NCI-H1436 (cell line): ENCODE measurements at places on chromosomes 11 and 22.

- DNase-seq, result no peak
These were observed 6.3 kb upstream of the FXYD2 start for GRCh38 chr11:117830674-117831351.

GRCh38 chr11:87453531-87454089 lies 415.9 kb downstream of the TMEM135 start:
- DNase-seq, result no peak

GRCh38 chr22:24986816-24987215 lies 34.3 kb downstream of the KIAA1671 start:
- no peak for DNase-seq

DNA sequence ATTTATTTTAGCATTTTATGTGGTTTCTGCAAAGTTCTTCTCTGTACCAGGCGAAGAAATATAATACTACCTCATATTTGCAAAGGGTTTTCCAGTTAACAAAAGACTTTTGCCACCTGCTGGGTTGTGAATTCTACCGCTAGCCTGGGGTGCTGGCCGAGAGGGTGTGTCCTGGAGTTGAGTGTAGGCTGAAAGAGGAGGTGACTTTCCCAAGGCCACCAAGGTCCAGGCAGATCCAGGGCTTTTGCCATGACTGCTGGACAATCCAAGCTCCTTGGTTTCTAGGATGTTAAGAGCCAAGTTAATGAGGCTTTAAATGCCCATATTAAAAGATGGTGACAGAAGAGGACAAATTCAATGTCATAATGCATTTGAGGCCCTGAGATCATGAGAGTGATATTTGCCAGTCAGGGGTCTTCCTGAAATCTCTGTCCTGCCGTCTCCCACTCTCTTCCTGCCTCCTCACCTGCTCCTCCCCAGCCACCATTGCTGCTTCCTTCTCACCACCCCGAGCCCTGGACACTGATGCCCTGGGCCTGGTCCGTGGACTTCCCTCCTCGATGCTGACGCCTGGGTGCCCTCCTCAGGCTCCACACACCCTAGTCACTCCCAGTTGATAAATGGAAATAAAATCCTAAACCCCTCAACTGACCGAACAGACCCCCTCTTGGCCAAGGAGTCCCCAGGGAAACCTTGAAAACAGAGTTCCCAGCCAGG lies 825.6 kb downstream of the TBC1D22A start:
- no peak for DNase-seq
